ENCODE measurements at places on chromosomes 1 and 21.

GRCh38 chr1:2405588-2406295 is 6.6 kb downstream of the PEX10 start:
- DNase-seq: no peak

DNA sequence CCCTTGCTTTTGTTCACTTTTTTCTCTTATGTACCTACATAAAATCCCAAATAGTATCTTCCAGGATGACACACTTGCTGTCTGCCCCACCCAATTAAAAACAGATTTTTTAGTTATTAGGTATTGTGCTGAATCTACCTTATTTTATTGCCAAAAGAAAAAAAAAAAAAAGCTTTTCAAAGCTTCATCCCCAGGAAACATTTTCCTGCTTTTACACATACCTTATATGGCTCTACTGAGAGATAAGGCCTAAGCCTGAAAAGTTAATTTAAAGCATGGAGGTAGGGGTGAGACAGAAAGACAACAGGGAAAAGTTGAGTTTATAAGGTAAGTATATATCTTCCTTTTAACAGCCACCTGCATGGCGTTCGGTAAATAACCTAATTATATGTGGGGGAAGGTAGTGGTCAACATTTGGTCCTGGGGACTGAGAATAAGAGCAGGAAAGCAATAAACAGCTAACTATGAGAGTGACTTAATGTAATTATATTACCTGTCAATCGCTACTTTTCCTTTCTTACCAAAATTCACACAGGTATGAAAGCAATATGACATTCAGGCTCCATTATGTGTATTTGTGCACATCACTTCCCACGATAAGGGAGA is 54.6 kb upstream of the BOLA1 start:
- no peak for DNase-seq

DNA sequence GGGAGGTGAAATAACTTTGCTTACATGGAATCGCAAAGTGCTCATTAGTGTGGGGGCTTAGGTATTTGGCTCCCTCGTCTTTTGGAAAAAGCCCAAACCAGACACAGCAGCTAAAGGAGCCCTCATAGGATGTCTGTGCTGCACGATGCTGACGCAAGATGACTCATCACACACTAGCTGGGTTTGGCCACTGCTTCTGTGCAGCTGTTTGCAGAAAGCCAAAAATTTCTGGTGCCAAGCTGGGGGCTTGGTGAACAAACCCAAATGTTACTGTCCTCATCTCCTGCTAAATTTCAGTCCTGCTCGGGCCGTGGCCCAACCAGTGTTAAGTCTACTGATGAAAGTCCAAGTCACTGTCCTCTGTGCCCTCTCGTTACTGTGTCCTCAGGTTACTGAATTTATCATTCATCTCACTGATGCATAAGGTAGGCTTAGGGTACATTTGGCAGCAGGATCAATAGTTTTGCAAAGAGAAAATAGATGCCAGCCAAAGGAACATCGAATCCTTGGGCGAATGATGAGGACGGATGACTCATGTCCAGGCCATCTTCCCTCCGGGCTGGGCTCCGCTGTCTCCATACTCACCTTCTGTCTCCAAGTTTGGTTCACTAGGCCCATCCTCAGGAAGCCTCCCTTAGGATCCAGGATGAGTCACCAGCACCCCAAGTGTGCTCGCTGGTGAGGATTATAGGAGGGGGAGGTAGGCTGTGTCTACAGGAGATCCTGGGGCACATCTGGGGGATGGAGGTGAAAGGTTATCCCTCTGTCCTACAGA is 177.7 kb downstream of the ADSS2 start:
- no peak for DNase-seq

GRCh38 chr1:87226341-87226760 is 102.3 kb upstream of the LMO4 start:
- no peak for DNase-seq

DNA sequence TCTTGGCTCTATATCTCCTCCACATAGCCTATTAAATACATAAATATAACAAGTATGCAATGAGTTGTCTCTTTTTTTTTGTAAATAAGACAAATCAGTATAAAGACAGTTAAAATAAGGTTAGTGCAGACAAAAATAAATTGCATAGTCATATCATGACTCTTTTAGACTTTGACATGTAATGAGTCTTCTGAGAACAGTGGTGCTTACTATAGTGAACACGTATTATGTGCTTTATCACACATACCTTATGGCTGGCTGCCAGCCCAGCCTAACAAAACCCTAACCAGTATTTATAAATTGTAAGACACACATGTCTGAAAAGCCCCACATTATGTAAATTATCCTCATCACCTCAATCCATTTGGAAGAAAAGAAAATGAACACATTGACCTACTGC is 29.1 kb upstream of the F13B start:
- no peak for DNase-seq

GRCh38 chr1:25815208-25816111 is 4.3 kb upstream of the MTFR1L start:
- no peak for DNase-seq

GRCh38 chr1:215439549-215439948 is 127.6 kb upstream of the KCTD3 start:
- no peak for DNase-seq

DNA sequence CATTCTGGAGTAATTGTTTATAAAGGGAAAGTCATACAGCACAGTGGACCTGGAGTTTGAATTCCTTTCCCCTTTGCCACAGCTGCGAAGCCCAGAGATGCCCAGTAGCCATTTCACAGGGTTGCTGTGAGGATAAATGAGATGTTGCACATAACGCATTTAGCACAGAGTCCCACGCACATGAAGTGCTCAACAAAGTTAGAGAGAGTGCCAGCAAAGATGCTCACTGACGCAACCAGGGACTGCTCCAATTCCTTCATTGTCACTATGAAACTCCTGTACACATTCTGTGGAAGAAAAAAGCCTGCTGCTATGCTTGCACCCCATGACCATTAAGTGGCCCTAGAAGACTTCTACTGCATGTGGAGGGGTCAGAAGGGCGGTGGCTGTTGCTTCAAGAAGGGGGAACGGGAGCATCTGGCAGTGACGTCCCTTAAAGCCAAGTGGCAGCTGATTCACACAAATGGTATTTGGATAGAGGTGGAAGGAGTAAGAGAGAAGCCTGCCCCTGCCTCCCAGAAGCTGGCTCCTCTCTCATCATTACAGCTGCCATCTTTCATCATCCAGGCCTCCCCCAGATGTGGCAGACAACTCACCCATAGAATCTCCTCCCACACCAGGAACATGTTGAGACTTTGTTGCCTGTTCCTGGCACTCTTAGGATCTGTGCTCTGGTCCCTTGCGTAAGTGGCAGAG is 26.5 kb upstream of the VAV3 start:
- DNase-seq: no peak

DNA sequence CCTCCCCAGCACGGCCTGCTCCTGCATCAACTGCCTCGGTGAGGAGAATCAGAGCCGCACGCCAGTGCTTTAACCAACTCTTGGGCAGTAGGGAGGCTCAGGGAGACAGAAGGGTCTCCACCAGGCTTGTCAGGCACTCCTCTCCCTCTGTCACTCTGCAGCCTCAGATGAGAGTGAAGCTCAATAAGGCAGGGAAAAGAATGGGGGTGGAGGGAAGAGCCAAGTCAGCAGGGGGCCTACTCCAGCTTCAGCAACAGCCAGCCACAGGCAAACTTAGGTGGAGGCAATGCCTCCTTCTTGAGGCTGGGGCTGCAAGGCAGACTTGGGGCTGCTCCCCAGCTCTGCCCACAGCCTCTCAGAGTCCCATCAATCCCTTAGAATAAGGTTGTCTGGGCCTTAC is 51.8 kb upstream of the A3GALT2 start:
- DNase-seq: no peak

- DNase-seq: no peak
Measured at GRCh38 chr1:71522721-71523120, 441.9 kb upstream of the ZRANB2 start.

GRCh38 chr1:94490556-94490955 is 51.0 kb downstream of the F3 start:
- no peak for DNase-seq

- no peak for DNase-seq
Measured at GRCh38 chr1:26034504-26035202, 11.3 kb downstream of the SLC30A2 start.

DNA sequence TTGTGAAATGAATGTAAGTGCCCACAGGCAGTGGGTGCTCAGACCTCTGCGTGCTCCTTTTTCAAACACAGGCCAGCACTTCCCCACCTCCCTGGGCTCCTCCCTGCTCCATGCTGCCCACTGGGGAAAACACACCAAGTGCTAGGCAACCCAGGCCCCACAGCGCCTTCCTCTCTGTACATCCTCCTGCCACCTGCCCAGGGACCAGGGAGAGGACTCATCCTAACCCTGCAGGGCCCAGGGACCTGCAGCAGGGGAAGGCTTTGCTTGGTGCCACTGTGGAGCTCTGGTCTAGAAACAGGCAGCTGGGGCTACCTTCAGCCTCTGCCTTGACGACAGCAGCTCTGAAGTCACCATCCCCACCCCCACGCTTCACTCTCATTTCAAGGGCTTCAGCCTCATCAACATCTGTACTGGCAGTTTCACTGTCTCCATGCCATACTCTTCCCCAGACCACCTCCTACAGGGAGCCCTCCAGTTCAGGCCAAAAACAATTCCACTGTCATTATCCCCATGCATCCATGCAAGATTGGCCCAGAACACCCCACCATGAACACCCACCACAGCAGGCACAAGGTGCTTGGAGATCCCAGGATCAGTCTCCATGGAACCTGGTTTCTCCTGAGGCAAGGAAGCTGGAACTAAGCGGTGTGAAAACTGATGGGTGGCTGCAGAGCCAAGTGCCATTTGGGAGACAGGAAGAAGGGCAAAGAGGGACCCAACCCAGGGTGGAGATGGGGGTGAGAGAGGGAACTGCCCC is 1.1 kb downstream of the IGSF8 start:
- no peak for DNase-seq

DNA sequence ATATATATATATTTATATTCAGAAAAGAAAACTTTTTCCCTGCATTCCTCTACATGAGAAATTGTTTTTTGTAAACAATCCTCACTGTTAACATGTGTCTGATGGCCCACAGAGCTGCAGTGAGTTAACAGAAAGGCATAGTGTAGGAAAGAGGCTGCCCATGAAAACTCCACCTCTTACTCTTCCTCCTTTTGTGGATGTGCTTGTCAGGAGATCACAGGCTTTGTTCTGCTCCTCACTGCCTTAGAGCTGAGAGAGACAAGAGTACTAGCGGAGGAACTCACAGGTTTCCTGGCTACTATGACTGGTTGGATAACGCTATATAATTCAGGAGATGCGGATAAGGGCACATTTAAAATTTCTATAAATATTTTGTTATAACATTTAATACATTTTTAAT is 200.6 kb downstream of the BRINP3 start:
- DNase-seq: no peak

GRCh38 chr1:156970017-156970416 is 49.6 kb downstream of the LRRC71 start:
- no peak for DNase-seq

DNA sequence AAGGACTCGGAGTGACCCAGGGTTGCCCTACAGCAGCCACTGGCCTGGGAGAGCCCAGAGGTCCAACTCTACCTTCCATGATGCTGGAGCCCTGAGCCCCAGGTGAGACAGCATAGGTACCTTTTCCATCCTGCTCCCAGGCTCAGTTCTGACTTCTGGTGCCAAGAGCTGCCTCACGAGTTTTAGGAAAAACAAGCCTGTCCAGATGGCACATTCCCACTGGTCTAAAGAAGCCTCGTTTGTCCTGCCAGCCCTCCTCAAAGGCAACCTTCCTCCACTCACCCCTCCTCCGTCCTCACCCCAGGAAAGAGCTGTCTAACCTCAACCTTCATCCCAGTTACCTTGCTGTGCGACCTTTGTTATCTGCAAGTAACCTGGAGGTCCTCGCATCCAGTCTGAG is 53.5 kb upstream of the PRELP start:
- no peak for DNase-seq

DNA sequence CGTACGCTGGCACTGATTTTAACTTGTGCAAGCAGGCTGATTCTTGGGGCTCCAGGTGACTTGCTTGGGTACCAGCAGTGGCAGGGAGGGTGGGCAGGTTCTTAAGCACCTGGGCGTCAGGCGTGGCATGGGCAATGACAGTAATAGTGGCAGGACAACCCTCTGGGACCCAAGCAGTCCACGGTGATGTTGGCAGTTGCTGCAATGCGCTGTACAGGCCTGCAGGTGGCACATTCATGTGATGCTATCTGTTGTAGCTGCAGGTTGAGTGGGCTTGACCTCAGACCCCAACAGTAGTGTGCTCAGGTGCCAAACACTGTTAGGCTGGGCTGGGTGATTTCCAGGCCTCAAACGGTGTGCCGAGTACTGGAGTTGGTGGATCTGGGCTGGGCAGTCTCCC is 10.2 kb upstream of the OR10J4 start:
- no peak for DNase-seq

DNA sequence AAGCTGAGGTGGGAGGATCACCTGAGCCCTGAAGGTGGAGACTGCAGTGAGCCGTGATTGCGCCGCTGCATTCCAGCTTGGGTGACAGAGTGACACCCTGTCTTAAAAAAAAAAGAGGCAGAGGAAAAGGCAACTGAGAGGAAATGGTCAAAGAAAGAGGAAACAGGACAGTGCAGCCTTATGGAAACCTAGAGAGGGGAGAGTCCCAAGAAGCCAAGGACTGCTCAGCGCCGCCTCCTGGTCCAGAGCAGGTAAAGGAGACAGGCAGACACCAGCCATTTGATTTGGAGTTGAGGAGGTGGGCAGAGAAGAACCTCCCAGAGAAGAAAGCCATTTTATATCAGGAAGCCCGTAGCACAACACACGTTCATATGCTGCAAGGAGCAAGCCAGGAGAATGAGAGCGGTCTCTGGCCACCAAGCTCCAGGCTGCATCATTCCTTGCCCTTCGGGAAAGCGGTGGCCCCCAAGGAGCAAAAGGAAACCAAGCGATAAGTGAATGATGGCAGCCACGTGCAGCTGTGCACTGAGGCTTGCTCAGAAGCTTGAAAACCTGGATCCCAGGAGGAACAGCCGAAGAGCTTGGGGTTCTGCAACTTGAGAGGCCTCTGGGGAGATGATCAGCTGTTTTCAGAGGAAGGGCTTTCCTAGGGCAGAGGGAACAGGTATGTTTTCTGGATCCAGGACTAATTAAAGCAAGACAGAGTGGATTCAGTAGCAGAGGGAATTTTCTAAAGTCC is 33.7 kb downstream of the LRRC42 start:
- DNase-seq: no peak

GRCh38 chr1:163290025-163290640 is 31.6 kb upstream of the NUF2 start:
- no peak for DNase-seq

GRCh38 chr1:36775716-36776115 is 258.6 kb downstream of the GRIK3 start:
- DNase-seq: no peak

DNA sequence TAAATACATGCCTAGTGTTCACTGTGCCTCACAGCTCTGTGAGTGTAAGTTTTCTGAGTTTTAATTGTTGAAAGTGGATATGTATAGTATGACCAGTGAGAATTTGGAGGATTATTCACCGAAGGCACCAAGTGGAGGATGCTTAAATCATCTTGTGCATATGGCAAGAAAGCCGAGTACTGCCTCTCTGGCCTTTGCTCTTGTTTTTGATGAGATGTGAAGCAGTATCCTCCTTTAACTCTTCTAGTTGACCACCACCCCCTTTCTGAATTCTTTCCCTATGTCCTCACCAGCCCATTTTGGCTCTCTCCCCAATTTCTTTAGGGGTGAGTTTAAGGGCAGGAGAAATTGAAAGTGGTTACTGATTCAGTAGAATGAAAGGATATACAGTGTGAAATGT is 130.4 kb downstream of the SYT2 start:
- no peak for DNase-seq

All from activated effector memory CD4-positive, alpha-beta T cell treated with Interleukin-2 at 50 U/mL for 16 hours (primary cell).